ENCODE measurements at places on chromosomes 7 and 10. TPM values are rescaled to one million over a fixed set of nuclear protein-coding genes. Genes with fewer than 3 reads are reported as not detected.

DNA sequence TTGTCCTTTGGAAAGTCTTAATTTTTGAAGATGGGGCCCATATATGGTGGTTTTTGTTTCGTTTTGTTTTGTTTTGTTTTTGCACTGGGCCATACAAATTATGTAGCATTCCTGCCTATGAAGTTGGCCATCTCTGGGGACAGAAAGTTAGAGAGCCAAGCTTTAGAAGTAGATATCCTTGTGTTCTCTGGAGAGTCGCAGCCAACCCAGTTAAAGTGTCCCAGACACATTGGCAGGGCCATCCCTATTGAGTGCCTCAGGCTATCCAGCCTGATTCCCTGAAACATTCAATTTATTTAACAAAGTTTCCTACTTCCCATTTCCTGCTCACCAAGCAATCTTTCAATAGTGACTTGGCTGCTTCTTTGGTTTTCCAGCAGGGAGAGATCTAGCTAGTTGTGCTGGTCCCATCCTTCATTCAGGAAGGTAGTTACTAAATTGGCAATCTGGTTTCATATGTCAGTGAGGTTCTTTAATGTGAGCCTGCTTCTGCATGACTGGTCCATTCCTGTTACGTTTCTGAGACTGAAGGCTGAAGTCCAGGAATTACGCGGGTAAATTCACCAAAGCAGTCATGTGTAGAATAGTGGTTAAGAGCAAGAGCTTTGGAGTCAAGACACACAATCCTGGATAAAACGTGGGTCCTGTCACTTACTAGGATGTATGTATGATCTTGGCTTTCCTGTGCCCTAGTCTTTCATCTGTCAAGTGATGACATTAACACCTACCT is 49.3 kb upstream of the HBP1 start:
- DNase-seq, result no peak

DNA sequence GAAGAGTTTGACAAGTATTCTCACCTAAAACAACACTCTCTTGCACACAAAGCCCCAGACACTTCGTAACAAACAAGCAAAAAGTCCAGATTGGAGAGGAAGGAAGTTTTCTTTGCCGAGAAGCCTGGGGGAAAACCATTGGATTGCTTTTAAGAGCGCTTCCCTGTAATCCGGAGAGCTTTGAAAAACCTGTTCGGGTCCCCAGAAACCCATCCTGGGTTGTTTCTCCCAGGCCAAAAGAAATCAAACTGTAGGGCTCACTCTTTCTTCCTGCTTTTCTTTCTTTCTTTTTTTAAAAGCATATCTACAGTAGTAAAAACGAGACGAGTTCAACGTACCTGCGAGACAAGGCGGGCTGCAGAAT is 655 bp downstream of the SP8 start:
- DNase-seq, result no peak

- no peak for DNase-seq
Observed at GRCh38 chr10:101784558-101784957, 1.3 kb upstream of the NPM3 start.

- no peak for DNase-seq
Observed at GRCh38 chr7:4437916-4438315, 244.2 kb upstream of the FOXK1 start.

CHRM2 gene
- total RNA-seq, result 0.06 TPM

PRKG1 gene
- total RNA-seq, result 6.2 TPM

COL1A2 gene
- total RNA-seq, result 986 TPM

LZTS2 gene
- 176 TPM for total RNA-seq
